ENCODE measurements at places on chromosomes 1 and 21. TPM values are rescaled to one million over a fixed set of nuclear protein-coding genes. Genes with fewer than 3 reads are reported as not detected.

ACTL8 gene
- polyA plus RNA-seq, result not detected

NBPF10 gene
- 0.79 TPM for polyA plus RNA-seq

PRR9 gene
- 0.06 TPM for polyA plus RNA-seq

INKA2 gene
- polyA plus RNA-seq, result 4.2 TPM

BGLAP gene
- 5.8 TPM for polyA plus RNA-seq

CXADR gene
- polyA plus RNA-seq, result 56.5 TPM

ITGB2 gene
- polyA plus RNA-seq, result 17.1 TPM

LCE1B gene
- polyA plus RNA-seq, result not detected

CFAP141 gene
- polyA plus RNA-seq, result not detected

LAD1 gene
- polyA plus RNA-seq, result 96.4 TPM

ERICH3 gene
- 1.1 TPM for polyA plus RNA-seq

SLC25A34 gene
- polyA plus RNA-seq, result 2.7 TPM

DNA sequence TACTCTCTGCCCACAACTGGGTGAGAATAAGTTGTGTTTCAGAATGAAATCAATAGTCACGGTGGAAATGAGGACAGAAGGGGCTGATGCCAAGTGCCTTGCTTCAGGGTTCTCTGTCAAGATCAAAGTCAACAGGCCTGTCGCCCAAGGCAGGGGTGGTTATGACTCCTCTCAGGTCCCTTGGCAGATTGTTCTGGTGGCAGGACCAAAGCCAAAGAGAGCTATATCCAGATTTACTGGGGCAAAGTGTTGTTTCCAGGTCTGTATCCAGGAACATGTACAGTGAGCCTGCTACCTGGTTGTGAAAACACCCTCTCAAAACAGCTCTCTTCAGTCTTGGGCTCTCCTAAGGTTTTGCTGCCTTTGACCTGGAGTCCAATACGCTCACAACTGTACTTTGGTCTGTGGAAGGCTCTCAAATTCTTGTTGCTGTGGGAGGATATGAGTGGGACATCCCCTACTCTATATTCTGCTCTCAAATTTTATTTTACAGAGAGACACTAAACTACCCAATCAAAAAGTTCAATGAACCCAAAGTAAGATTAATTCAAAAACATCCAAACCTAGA is 175.1 kb upstream of the ETV3 start:
- no peak for DNase-seq

GRCh38 chr1:17207966-17208418 is 3.1 kb downstream of the PADI1 start:
- peak; percentile 16 for DNase-seq

GRCh38 chr1:3139871-3140361 is 70.9 kb downstream of the PRDM16 start:
- no peak for DNase-seq

GRCh38 chr1:73813716-73814115 is 384.3 kb downstream of the LRRIQ3 start:
- no peak for DNase-seq

- peak; percentile 45 for DNase-seq
These were observed 16.6 kb upstream of the SLC2A5 start for GRCh38 chr1:9086045-9086444.

- DNase-seq, result peak; percentile 68
These were observed 553 bp upstream of the STMN1 start for GRCh38 chr1:25906644-25907300.

GRCh38 chr21:29371464-29371863 is 72.7 kb downstream of the BACH1 start:
- DNase-seq, result no peak

DNA sequence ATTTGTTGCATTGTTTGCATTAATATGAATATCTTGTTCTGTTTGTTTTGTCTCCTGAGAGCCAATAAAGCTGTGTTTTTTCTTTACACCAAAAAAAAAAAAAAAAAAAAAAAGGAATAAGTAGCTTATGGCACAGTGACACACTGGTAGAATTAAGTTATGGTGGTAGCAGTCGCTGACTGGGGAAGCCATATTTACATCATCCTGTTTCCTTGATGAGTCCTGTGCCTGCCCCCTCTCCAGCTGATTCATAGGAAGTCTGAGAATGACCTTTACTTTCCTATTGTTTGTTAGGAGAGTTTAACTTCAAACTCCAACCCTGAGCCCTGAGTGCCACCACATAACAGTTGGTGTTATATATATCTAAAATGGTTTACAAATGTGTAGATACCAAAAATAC is 62.2 kb downstream of the OBSCN start:
- no peak for DNase-seq

- DNase-seq, result peak; percentile 8
These were observed 433.1 kb downstream of the CAMTA1 start for GRCh38 chr1:7218210-7218832.

DNA sequence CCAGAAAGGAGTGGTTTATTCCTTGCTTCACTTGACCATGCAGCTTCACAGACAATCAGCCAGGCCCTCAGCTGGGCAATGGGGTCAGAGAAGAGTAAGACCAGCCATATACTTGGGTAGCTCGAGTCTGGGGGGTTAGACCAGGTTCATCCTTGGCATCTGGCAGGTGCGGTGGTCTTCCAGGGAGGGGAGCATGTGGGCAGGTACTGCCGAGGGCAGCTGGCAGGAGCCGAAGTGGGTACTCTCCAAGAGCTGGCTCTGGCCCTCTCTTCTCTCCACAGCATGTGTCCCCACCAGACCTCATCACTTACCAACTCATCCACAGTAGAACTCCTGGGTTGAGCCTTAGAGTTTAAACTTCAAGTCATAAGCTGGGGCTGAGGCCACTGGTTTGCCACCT is 156.8 kb downstream of the FOXD2 start:
- DNase-seq, result no peak

GRCh38 chr1:172818841-172819527 is 160.1 kb downstream of the FASLG start:
- no peak for DNase-seq

GRCh38 chr1:9115351-9116205 is 13.3 kb downstream of the GPR157 start:
- peak; percentile 63 for DNase-seq

DNA sequence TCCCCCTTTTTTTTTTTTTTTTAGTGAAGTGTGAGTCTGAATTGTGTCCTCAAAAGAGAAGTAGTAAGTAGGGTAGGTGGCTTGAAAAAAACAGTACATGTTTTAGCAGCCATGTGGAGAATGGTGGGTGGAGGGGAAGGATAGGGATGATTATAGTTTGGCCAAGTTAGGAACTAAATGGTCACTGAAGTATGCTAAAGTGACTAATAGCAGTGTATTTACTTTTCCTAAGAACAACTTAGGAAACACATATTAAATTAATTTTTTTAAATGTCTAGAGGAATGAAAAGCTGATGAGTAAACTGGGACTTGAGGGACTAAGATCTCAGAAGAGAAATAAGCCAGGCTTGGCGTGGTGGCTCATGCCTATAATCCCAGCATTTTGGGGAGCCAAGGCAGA is 55.5 kb downstream of the PLA2G4A start:
- no peak for DNase-seq

DNA sequence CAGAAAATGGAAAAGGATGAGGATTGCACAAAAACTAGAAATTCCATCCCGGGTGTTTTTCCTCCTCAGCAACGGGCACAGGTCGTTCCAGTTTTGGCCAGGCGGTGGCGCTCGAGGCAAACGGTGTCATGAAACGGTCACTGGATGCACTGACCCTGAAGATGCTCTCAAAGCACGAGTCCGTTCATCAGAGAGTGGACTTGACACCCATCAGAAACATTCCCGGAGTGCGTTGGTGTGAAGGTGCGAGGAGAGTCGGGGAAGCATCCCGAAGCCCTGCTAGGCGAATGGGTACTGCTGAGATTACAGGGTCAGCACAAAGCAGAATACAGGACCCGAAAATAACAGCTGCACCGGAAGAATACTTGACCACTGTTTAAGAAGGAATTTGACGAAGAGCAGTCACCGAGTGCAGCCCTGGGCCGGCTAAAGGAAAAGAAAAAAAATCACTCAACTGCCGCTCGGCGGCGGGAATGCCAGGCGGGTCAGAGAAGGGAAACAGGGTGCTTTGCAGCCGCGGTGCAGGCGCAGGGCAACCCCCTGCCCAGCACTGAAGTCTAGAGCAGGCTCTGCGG is 71.7 kb upstream of the ETS2 start:
- DNase-seq, result peak; percentile 73

DNA sequence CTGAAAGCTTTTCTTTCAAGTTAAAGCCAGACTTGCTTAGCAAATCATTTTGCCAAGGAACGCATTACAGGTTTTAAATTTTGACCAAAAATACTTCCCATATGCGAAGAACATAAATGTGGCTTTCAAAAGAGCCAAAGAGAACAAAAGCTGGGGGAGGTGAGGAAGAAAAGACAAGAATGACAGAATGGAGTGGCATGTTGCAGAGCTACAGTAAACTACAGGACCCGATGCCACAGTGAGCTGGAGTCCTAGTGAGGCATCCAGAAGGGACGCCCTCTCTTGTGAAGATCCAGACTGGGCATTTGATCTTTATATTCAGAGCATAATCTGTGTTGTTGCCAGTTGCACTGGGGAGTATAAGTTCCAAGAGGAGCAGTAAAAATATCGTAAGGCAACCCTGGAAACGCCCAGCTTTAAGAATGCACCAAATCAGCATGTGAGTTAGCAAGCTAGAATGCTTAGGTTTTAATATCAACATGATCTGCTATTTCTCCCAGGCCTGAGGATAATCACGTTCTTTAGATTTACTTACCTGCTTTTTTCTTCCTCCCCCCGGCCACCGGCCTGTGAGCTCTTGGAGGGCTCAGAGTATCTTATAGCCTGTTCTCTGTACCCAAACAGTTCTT is 48.4 kb upstream of the HOOK1 start:
- DNase-seq, result no peak

DNA sequence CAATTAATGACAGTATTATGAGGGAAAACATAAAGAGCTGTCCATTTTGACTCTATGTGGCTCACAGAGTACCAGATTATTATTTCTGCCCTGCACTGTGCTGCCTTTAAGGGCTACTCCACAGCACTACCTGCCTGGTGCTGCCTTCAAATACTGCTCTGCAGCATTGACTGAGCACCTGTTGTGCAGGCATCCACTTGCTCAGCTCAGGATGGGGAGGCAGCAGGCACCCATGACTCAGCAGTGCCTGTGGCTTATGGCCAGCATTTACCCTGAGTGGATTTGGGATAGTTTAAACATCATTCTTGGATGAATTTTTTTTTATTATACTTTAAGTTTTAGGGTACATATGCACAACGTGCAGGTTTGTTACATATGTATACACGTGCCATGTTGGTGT is 953 bp upstream of the KPRP start:
- DNase-seq, result no peak

DNA sequence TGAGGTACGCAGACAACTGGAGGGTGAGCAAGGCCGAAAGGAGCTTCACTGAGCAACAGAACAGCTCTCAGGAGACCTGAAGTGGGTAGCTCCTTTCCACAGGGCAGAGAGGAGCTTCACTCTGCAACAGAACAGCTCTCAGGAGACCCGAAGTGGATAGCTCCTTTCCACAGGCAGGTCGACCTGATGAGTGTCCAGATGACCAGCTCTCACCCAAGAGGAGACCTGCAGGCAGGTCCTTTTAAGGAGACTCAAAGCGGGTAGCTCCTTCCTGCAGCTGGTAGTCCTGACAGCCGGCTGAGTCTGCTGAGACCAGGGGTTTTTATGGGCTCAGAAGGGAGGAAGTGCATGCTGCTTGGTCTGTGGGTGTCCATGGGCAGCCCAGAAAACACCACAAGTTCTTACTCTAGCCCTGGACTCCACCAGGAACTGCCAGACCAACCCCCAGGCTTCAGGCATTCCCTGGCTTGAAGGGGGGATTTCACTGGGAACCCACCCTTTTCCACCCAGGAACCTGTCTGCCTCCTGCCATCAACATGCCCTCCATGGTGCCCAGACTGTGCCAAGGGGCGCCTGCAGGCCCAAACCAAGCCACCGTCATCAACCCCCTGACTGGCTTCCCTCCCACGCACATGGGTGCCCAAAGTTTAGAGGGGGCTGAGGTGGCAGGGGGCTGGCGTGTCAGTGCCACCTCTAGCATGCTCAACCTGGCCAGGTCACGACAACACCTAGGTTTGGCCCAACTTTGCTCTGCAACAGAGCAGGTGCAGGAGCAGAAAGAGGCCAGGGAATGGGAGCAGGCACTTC is 43.6 kb downstream of the ZBTB8OS start:
- DNase-seq, result no peak

GRCh38 chr1:219124163-219124562 is 49.5 kb upstream of the LYPLAL1 start:
- DNase-seq, result no peak

GRCh38 chr1:32744071-32744425 is 41.5 kb upstream of the SYNC start:
- DNase-seq, result no peak

DNA sequence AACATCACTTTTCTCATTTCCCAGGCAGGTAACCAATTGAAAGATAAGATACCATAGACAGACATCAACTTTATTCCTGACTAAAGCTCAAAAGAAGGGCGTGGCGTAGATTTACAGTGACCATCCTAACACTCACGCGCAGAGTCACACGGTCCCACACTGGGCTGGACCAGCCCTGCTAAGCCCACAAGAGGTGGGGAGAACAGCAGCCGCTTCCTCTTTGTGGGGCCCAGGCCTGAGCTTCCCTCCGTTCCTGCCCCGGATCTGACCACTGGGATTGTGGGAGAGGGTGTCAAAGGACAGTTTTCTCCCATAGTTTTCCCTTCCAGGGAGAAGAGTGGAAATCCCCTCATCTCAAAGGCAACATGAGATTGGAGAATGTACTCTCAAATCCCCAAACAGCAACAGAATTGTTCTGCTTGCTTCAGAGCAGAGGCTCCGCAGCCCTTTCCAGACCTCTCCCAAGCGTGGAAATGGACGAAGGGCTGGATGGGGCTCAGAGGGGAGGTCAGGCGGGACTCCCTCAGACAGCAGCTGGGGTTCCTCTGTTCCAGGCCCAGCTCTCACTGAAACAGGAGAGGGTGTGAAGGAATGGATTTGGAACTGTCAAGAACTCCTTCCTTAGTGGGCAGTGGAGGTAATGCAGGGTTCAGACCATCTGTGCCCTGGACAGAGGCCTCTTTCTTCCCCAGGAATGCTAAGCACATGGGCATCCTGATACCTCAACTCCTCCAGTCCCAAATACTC is 33.7 kb downstream of the L1TD1 start:
- peak; percentile 16 for DNase-seq

GRCh38 chr1:204659056-204659455 is 26.5 kb downstream of the LRRN2 start:
- DNase-seq, result no peak

DNA sequence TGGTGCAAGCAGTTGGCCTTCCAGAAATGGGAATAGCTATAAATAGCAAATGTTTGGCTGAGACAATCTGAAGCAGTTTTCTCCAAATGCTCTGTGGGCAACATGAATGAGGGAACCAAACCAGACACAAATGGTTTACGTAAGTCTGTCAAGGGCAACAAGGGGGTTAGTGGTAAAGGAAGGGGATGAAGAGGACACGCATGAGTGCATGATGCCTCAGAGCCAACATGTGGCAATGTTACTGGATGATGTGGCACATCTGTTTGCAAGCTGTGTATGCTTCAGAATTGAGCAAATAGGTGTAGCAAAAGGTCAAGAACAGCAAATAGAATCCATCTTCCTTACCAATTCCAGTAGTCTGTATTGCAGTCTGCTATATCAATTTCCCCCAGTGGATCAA is 76.3 kb upstream of the LMO4 start:
- no peak for DNase-seq

All from large intestine (tissue), 12 donors.